ENCODE measurements at places on chromosomes 2 and 18. TPM values are rescaled to one million over a fixed set of nuclear protein-coding genes. Genes with fewer than 3 reads are reported as not detected.

Gene MLPH
- 326 TPM for total RNA-seq

Gene DAPL1
- total RNA-seq = not detected

Gene MDH1B
- total RNA-seq = 1.7 TPM

Gene CHPF
- 30.9 TPM for total RNA-seq

Gene PCARE
- not detected for total RNA-seq

Gene STRN
- 14.8 TPM for total RNA-seq

Gene IL36G
- total RNA-seq = not detected

Gene RNF144A
- 8.5 TPM for total RNA-seq

Gene UGT1A5
- total RNA-seq = not detected

Gene ACVR1C
- 0.08 TPM for total RNA-seq

Gene RGPD4
- total RNA-seq = 0.11 TPM

Gene CWC22
- 11.7 TPM for total RNA-seq

Gene AQP4
- not detected for total RNA-seq

Gene NOSTRIN
- total RNA-seq = 3.3 TPM

Gene DSC1
- not detected for total RNA-seq

Gene TTC31
- 16.6 TPM for total RNA-seq

Gene BOLL
- not detected for total RNA-seq

Gene TMEM37
- total RNA-seq = 1.5 TPM

Gene SERPINB10
- total RNA-seq = not detected

Gene BOK
- 33.8 TPM for total RNA-seq

Gene RPE
- 66.5 TPM for total RNA-seq

Gene PLCL1
- total RNA-seq = not detected

Gene ZNF521
- total RNA-seq = not detected

Gene UGT1A3
- total RNA-seq = 0.19 TPM

Gene IL1B
- total RNA-seq = 0.33 TPM

Gene QPCT
- 19.4 TPM for total RNA-seq

Data from A549 treated with ZK216348 at 1 μM for 4 hours (cell line).